ENCODE measurements at places on chromosomes 1 and 21.

DNA sequence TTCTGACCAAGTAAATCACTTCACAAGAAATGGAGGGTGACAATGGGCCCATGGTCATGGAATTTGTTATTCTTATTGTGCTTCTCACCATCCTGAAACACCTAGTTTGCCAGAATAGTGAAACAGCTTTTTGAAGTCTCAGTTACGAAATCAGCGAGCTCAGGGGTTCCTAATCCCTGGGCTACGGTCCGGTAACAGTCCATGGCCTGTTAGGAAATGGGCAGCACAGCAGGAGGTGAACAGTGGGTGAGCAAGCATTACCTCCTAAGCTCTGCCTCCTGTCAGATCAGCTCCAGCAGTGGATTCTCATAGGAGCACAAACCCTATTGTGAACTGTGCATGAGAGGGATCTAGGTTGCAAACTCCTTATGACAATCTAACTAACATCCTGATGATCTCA, 1356.3 kb downstream of the KCNT2 start:
- DNase-seq: no peak

DNA sequence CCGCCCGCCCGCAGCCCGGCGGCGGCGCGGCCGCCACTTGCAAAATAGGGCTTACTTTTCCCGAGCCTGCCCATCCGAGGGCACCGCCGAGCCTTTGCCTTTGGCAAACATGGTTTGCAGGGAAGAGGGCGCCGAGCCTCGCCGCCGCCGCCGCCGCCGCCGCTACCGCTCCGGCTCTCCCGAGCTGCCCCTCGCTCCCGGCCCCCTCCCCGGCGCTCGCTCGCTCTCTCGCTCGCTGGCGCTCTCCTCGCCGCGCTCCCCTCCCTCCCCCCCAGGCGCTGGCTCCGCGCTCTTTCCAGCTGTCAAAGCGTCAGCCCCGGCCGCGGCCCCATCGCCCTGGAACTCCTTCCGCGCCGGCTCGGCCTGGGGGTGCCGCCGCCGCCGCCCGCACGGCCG, 298 bp downstream of the SSBP3 start:
- no peak for DNase-seq

DNA sequence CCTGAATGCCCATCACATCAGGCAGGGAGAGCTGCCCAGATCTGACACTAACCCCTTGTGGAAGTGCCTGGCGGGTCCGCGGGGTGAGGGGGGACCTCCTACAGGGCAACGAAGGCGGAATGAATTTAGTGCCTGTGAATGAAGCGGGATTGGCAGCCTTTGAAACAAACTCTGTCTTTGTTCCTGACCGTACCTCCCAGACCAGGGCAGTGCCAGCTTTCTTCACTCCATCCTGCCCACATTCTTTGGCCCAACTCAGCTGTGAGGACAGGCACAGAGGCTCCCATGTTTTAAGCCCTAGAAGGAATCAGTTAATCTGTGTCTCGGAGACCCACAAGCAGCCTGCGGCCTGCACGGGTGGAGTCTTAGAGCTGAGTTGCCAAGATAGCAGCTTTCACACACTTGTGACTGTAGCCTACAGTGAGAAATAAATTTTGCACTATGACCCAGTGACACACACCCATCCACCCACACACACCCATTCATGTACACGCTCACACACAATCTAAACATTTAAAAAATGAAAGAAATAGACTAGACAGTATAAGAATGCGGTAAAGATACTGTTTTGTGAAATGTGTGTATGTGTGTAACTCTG, 60.1 kb upstream of the USP24 start:
- DNase-seq: peak; percentile 49

DNA sequence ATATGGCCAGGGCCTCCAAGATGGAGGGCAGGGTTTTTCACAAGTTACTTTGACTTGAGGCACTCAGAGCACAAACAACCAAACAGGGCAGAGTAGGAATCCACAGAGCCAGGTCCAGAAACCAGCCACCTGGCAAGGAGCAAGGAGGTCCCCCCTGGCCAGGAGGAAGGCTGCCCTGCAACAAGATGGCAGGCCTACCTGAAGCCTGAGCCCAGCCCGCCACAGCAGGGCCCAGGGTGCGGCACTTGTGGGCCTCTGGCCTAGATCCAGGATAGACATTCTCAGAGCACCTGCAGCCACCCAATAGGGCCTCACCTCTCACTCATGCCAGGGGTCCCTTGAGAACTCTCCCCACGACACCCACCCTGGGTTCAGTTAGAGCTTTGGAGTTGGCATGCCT, 11.5 kb downstream of the SH3BGRL3 start:
- DNase-seq: no peak

GRCh38 chr1:29532751-29533150, 296.4 kb downstream of the PTPRU start:
- DNase-seq: no peak

GRCh38 chr21:28410256-28410655, 582.4 kb downstream of the LTN1 start:
- no peak for DNase-seq

All from right hindlimb (tissue), 1 donor.